ENCODE measurements at places on chromosomes 4 and X. TPM values are rescaled to one million over a fixed set of nuclear protein-coding genes. Genes with fewer than 3 reads are reported as not detected.

- no peak for DNase-seq
Observed at GRCh38 chr4:7189066-7189465, 3.3 kb upstream of the SORCS2 start.

DNA sequence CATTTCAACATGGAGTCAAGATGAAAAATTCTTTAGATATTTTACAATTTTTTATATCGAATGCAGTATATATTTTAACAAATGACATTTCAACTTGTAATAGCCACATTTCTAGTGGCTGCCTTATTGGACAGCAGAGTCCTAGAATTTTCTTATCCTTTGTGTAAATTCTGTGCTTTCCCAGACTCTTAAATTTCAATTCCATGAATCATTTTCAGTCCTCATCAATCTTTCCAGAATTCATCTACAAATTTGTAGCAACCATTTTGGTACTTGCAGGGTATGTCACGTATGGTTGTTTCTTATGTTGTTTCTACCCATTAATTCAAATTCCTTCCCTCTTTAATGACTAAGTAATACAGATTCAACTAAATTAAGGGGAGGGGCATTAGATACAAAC, 2.7 kb downstream of the PAICS start:
- DNase-seq, result no peak

PRDM8 gene
- 8.2 TPM for total RNA-seq

TCEANC gene
- 6.2 TPM for total RNA-seq

Measured in activated naive CD8-positive, alpha-beta T cell treated with anti-CD3 and anti-CD28 coated beads, Interleukin-2, amount 10 ng/mL, durations not matched to agents 7 days and 5 days (primary cell).